ENCODE measurements at places on chromosomes 4 and X.

DNA sequence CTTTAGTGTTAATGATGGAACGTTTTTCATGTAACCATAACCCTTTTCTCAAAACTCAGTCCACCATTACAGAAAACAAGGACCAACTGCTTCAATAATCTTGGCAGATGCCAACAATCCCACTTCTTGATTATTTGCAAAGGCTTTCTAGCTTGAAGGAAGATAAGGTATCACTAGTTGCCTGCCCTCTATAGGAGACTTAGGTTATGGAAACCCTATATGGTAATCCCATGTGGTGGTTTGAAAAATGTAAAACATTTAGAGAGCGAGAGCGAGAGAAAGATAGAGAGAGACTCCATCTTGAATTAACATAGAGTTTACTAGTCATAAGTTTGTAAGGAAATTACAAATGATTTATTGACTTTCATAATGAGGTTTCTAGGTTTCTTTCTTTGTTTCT lies 1627.5 kb upstream of the TENM3 start:
- DNase-seq: no peak

GRCh38 chrX:69991685-69992084 lies 58.1 kb downstream of the AWAT2 start:
- DNase-seq: no peak

DNA sequence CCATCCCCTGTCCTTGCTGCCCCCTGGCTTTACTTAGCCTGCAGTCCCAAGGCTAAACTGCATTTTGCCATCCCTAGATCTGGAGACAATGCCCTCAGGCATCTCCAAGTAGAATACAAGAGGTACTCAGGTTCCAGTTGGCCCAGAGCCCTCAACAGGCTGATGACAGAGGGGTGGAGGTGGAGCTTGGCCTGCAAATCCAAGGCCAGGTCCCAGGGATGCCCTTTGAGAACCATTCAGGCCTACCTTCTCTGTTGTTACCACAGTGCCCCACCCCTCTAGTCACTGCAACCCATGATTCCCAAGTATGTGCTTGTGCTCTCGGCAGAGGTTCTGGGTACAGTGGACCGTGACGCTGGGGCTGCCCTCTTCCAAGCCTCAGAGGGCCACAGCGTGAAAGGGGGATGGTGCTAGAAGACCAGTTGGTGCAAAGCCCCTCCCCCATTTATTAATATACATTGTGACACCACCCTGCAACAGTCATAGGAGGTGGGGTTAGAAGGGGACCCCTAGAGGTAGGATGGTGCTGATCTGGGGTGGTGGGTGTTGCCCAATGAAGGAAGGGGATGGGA lies 6.4 kb upstream of the UBA1 start:
- no peak for DNase-seq

DNA sequence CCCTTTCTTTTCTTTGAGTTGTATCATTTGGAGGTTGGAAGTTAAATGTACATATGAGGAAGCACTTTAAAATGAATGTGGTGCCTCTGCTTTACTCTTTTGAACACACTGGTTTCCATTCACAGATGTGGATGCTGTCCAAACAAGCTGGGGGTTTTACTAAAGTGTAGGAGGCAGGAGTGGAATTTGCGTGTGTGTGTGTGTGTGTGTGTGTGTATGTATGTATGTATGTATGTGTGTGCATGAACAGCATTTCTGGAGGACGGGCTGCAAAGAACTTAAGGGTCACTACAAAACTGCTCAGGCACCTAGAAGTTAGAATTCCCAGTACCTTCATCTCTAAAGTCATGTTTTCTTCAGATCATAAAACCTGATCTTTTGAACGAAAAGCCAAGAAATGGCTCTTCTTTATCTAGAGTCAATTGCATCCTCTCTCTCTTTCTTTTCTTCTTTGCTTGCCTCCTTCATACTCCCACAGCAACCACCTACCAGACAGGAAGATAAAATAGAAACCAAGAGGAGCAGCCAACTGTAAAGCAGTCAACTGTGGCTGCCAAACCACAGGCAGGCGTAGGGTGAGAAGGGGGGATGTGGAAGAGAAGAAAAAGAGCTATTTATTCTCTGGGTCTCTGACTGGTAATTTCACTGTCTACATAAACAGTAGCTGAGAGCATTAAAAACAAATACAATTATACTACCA lies 177.0 kb upstream of the RASGEF1B start:
- no peak for DNase-seq

- no peak for DNase-seq
Observed at GRCh38 chr4:69858690-69859089, 1.3 kb downstream of the SULT1E1 start.

DNA sequence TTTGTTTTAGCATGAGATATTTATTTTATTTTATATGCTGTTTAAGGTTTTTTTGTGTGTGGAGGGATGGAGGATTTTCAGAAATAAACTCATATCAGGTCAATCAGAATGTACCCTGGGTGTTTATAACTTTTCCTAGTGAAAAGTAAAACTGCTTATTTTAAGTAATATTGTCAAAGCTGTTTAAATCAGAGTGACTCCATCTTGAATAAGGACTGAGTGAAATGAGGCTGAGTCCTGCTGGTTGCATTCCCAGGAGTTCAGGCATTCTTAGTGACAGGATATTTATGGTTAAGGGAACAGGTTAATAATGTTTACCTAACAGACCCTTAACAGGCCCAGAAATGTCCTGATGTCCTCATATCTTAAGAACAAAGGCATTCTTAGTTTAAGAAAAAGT lies 1160.9 kb upstream of the PCDH7 start:
- no peak for DNase-seq

DNA sequence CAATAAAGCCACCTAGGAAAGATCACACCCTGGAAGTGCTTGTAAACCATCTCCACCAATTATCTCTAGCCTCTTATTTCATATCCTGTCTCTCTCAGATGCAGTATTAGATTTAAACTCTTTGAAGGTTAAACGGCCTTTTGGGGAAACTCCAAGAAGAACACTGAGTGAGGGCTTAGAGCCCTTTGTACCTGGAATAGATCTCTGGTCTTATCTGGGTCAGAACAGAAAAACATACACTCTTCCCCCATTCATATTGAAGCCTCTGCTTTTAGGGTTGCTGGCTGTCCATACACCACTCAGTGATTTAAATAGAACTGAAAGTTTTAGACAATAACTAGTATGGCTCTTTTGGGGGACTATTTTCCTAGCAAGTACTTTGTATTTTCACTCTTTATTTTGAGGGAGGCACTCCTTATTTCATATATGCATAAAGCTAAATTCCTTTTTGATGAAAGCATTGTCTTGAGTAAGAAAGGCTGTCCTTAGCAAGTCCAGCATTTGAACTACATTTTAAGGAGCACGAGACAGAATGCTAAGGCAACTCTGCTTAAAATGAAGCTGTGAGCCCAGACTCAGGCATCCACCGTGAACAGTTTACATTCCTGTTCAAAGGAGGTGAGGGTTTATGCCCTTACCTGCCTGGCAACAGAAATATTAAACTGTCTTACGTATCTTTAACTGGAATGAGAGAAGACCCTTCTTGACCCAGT lies 17.4 kb downstream of the YY2 start:
- no peak for DNase-seq

DNA sequence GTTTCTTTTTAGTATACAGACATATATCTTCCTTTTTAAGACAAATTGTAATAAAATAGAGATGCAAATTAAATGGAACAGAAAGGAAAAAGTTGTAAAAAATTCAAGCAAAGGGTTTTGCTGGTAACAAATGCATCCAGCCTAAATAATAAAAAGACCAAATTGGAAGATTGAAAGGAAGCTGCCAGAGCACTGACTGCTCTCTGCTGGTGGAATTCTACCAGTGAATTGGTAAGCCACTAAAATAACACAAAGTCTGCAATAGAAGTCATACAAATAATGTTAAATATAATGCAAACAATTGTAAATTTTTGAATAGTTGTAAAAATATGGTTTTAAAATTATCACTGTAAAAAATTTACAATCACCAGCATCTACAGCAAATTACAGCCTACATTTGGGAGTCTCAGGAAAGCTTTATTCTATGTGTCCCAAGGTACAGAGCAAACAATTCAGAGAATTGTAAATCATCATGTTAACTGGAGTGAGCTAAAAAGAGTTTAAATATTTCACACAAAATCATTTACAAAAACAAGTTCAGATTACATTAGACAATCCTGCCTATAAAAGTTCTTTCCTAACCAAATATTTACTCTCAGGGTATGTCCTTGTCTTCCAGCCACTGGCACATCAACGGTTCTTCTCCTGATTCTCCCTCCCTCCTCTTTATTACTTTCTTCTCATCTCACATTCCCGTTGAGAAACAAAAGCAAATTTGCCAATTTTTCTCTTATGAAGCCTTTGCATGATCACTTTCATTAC lies 1322.5 kb downstream of the PCDH7 start:
- DNase-seq: no peak

GRCh38 chr4:7811536-7812191 lies 128.0 kb downstream of the AFAP1 start:
- no peak for DNase-seq

GRCh38 chr4:147059064-147059731 lies 113.5 kb upstream of the TTC29 start:
- DNase-seq: no peak

DNA sequence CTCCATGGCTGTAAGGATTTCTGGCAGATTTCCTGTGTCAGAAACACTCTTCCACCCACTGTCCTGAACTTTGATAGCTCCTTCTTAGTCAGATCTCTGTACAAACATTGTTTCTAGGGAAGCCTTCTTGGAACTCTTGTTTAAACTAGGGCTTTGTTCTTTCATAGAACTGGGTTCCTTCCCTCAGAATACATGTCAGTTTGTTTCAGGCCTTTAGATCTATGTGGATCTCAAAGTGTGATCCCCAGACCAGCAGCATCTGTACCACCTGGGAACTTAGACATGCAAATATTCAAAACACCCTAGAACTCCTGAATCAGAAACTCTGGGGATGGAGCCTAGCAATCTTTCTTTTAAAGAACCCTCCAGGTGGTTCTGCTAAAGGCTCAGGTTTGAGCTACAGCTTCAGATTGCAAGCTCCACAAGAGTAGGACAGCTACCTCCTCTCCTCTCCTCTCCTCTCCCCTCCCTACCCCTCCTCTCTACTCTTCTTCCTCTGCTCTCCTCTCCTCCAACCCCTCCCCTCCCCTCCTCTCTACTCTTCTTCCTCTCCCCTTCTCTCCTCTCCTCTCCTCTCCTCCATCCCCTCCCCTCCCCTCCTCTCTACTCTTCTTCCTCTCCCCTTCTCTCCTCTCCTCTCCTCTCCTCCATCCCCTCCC lies 12.7 kb downstream of the RASSF6 start:
- DNase-seq: no peak

- peak; percentile 47 for DNase-seq
Observed at GRCh38 chrX:130086447-130087206, 23.7 kb downstream of the ELF4 start.

GRCh38 chrX:78116766-78117165 lies 12.7 kb downstream of the PGK1 start:
- DNase-seq: no peak

DNA sequence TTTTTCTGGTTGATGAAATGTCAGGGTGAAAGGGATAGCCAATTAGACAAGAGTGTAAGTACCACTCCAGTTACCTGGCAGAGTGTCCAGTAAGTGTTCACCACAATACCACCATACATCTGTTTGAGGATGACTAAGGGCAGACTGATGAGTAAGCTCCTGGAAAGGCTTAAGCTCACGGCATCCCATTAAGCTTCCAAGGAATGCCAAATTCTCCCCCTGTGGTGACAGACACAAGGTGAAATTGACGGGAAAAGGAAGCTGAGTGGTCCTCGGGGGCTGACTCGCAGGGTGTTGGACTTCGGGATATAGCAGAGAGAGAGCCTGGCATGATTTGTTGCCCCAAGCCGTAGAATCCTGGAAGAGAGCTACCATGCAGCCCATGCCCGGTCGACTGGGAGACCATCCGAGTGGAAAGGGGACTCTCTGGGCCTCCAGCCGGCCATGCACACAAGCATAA lies 7.6 kb upstream of the BST1 start:
- no peak for DNase-seq

DNA sequence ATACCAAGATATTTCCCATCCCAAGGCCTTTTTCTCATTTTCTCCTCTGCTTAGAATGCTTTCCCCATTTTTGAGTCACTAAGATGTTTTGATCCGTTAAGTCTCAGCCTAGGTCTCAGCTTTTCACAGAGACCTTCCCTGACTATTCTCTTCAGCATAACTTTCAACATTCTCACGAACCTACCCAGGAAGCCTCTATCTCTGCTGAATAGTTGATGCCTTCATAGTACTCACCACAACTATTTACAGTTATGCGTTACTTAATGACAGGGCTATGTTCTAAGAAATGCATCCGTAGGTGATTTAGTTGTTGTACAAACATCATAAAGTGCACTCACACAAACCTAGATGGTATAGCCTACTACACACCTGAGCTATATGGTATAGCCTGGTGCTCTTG lies 64.5 kb downstream of the ARL9 start:
- DNase-seq: no peak

GRCh38 chr4:2886161-2886560 lies 42.5 kb downstream of the ADD1 start:
- DNase-seq: no peak

DNA sequence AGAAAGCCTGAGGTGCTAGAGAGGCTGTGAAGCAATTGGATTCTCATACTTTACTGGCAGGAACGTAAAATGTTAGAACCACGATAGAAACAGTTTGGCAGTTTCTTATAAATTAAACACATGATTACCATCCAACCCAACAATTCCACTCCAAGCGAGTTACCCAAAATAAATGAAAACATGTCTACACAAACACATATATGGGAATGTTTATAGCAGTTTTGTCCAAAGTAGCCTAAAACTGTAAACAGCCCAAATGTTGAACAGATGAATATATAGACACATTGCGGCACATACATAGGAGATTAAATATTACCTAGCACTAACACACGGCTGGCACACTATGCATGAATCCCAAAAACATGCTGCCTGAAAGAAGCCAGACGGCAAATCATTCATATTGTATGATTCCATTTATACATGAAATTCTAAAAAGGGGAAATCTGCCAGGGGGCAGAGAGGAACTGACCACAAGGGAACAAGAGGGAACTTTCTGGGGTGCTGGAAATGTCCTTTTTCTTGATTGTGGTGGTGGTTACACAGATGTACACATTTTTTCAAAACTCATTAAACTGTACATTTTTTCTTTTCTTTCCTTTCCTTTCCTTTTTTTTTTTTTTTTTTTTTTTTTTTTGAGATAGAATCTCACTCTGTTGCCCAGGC lies 50.4 kb upstream of the SLC25A4 start:
- DNase-seq: no peak

- no peak for DNase-seq
Observed at GRCh38 chrX:39820938-39821708, 276.6 kb downstream of the BCOR start.

DNA sequence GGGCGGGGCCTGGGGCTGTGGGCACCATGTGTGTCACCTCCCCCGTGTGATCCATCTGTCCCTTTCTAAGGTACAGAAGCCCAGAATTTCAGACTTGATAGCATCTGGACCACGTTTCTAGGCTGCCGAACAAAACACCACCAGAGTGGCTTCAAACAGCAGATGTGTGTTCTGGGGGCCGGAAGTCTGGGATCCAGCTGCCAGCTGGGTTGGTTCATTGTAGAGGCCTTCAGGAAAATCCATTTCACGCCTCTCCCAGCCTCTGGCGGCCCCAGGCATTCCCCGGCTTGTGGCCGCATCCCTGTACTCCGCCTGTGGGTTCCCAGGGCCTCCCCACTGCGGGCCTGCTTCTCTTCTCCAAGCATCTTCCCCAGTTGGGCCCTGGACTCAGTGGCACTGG lies 39.6 kb upstream of the GPR78 start:
- DNase-seq: no peak

- no peak for DNase-seq
Observed at GRCh38 chrX:29634516-29634915, 580.8 kb upstream of the MAGEB2 start.
